Activated T-cell treated with anti-CD3 and anti-CD28 coated beads for 1 hour (primary cell): ENCODE measurements at places on chromosomes 16 and 17.
A peak's percentile ranks its signal among the peaks of the same experiment; 100 is the strongest.

GRCh38 chr17:8418471-8418870, 17.2 kb upstream of the NDEL1 start:
- DNase-seq: no peak

GRCh38 chr17:43900183-43900857, 7.0 kb downstream of the MPP2 start:
- DNase-seq: peak; percentile 72

DNA sequence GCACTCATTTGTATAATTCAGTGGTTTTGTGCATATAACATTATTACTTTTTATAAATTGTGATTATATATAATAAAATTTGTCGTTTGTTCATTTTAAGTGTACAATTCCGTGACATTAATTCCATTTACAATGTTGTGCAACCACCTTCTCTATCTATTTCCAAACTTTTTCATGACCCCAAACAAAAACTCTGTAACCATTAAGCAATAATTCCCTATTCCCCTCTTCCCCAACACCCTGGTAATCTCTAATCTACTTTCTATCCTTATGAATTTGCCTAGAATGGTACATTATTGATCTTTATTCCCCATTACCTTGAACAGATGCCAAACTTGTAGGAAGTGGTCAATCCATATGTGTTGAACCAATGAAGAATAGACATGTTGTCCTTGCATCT, 61.3 kb upstream of the SMIM36 start:
- DNase-seq: no peak

DNA sequence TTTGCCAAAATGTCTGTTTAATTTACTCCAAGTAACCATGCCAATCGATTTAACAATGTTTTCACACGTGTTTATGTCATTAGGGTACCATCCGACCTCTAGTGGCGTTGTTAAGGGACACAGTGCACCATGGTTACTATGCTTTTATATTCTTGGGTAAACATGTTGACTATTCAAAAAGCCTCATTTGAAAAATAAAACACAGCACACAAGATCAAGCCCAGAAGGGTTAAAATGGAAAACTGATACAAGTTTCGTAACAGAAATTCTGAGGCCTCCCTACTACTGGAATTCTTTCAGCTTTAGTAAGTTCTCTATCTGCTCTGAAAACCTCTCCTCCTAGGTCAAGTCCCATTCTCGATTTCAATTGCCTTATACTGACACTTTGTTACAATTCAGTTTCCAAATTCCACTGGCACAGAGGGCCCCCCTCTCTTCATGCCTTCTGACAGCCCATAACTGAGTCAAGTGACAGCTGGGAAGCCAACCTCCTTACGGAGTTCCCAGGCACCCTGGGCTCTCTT, 2.1 kb downstream of the CFAP20 start:
- no peak for DNase-seq

DNA sequence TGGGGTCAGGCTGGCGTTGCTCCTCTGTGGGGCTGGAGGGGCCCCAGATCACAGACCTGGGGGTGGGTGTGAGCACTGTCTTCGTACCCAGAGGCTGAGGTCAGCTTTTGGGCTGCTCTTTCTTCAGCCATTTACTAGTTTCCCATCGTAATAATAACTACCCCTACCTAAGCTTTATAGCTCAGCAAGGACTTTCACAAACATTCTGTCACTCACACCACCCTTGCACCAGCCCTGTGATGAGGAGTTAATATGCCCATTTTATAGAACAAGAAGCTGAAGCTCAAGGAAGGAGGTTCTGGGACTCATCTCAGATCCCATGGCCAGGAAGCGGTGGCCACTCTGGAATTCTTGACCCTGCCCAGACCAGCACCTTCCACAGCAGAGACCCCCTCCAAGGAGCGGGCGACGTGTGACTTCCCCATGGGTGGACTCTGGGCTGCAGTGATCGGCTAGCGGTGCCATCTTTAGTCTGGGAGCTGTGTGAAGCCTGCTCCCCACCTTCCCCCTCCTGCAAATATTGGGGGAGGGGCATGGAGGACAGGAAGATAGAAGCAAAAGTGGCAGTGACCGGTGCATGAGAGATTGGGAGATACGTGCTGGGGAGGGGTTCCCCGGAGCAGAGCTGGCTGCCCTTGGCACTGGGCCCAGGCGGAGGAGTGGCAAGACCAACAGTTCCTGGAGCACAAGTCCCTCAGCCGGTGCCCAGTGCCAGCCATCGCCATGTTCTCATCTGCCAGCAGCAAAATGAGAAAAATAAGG, 81.8 kb upstream of the TOB1 start:
- no peak for DNase-seq

- no peak for DNase-seq
These were observed 62.3 kb downstream of the TNFRSF13B start for GRCh38 chr17:16909472-16910246.

DNA sequence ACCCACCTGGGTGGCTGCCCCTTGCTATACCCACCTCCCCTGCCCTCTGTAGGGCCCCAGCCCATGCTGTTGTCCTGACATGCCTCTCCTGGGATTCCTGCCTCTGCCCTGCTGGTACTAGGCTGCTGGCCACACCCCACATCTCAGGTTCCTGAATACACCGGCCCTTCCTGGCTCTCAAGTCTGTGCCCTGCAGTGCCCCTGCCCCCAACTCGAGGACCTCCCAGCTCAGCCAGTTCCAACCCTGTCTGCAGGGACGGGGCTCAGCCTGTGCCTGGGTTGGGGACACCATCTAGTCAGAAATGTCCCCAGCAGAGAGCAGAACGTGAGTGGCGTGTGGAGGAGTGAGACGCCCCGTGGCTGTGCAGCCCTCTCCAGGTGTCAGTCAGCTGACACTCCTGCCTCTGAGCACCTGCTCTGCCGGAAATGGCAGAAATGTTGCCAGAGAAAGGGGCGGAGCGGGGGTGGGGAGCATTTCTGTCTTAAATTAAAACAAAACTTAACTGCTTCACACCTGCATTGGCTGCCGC, 28.7 kb downstream of the ACSF3 start:
- DNase-seq: peak; percentile 57

DNA sequence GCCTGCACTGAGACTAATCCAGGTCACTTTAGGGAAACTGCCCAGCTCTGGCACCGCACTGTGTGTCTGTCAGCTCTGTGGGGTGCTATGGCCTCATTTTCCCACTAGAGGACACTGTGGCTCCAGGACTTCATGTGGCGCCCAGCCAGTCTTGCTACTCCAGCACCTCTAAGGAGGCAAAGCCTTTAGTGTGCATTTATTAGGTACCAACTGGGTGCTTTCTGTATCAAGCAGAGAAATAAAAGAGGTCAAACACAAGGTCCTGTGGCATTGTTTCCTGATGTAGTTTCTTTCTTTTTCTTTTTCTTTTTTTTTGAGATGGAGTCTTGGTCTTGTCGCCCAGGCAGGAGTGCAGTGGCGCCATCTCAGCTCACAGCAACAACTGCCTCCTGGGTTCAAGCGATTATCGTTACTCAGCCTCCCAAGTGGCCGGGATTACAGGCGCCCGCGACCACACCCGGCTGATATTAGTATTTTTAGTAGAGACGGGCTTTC, 12.5 kb upstream of the RHBDL3 start:
- DNase-seq: peak; percentile 33

GRCh38 chr16:8943001-8943763, 20.5 kb downstream of the USP7 start:
- no peak for DNase-seq

GRCh38 chr17:48961516-48962233, 6.7 kb downstream of the GIP start:
- DNase-seq: no peak

GRCh38 chr17:81341516-81342268, 46.6 kb upstream of the SLC38A10 start:
- DNase-seq: no peak

GRCh38 chr17:17077861-17078732, 35.8 kb downstream of the MPRIP start:
- DNase-seq: no peak

DNA sequence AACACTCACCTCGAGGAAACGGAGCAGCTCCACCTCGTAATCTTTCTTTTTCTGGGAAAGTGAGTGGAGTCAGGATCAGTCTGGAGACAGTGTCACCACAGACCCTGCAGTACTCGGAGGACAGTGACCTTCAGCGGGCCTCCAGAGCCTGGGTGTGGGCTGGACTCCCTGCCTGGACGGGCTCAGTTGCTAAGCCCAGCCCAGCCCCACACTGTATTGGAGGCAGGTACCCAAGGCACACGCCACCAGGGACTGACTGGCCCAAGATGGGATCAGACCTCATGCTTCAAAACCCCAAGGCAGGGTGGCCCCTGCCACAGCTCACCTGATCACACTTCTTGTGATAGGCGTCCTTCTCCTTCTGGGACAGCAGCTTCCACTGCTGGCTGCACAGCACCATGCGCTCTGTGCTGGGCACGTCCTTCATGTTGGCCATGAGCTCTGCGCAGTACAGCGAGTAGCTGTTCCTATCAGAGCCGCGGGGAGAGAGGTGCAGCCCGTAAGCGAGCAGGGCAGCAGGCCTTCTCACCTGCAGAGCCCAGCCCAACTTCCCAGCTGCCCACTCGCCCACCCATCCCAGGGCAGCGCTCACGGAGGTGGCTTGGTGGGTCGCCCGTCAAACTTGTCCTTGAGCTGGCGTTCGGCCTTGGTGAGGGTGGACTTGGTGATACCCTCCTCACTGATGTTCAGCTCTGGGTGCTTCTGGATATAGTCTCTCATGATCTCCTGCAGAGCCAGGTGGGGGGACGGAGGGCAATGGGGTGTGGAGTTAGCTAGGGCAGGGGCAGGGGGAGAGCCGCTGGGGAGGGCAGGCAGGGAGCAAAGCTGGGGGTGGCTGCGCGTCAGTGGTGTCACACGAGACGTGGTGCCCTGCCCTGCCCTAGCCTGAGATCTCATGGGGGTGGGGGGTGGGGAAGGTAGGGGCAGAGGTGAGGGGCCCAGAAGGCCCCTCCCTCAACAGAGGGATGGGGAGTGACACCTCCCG, 7.9 kb downstream of the UBTF start:
- DNase-seq: no peak

DNA sequence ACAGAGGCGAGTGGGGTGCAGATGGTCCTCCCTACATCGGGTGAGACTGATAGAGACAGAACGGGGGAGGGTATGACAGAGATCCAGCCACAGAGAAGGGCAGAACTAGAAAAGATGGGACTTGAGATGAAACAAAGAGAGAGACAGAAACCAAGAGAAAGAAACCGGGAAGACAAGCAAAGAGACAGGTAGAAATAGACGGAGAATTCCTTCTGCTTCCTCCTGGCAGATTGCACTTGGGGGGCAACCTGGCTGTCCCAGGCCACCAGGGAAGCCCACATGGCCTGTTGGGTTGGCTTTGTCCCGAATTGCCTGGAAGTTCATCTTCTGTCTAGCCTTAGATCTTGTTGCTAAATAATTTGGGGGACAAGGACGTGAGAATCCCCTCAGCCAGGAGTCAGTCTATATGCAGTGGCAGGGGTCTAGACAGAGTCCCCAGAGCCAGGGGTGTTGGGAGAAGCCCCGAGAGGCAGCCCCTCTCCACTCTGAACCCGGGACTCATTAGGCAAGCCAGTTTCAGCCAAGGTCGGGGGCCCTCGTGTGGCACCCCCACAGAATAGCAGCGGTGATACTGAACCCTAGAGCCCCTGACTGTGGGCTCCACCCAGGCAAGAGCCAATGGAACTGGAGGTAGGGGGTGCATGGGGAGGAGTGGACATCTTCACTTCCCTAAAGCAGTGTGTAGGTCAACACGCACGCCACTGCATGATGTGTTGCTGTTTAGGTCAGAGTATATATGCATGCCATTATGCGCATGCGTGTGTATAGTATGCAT, 627 bp upstream of the TSPOAP1 start:
- DNase-seq: peak; percentile 70

DNA sequence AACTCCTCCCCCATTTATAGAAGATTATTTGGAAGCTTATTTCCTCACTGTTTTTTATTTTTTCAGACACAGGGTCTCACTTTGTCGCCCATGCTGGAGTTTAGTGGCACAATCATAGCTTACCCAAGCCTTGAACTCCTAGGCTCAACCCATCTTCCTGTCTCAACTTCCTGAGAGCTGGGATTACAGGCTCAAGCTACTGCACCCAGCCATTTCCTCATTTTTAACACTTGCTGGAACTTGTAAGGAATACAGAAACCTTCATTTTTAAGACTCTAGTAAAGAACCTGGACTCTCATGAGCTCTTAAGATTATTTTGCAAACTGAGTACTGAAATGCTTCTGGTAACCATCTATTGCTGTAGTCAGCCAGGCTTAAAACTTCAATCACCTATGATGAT, 29.9 kb downstream of the KANSL1 start:
- DNase-seq: no peak
